ENCODE measurements at places on chromosomes 2 and 18. TPM values are rescaled to one million over a fixed set of nuclear protein-coding genes. Genes with fewer than 3 reads are reported as not detected.

The C2orf76 gene
- 15.4 TPM for total RNA-seq

The CNRIP1 gene
- total RNA-seq, result 2.3 TPM

The GPR35 gene
- 0.83 TPM for total RNA-seq

The DSEL gene
- total RNA-seq, result 0.53 TPM

The GPR75 gene
- total RNA-seq, result 1.1 TPM

The IL36B gene
- not detected for total RNA-seq

The IL36G gene
- total RNA-seq, result not detected
